ENCODE measurements at places on chromosomes 5 and 9.

- DNase-seq, result no peak
- H3K4me1 ChIP-seq, result peaks cover 5% of the 10 kb centered on the region
- no peaks in the 10 kb centered on the region for H3K27me3 ChIP-seq
- no peaks in the 10 kb centered on the region for H3K36me3 ChIP-seq
- no peak overlapping the region for H3K4me3 ChIP-seq
- no peak overlapping the region for H3K27ac ChIP-seq
Observed at GRCh38 chr5:112329419-112330090, 89.5 kb downstream of the EPB41L4A start.

DNA sequence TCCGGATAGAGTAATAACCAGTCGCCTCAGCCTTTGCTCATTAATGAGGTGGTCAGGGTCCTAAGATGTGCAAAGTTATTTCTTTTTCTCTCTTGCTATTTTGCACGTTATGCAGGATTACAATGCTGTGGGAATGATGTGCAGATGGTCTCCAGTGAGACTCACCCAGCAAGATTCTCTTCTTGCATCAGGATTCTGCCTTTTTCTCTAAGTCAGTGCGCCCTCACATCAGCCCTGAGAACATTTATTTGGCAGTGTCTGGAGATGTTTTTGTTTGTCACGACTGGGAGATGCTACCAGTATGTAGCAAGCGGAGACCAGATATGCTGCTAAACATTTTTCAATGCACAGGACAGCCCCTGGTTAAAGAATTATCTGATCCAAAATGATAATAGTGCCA lies 280.3 kb upstream of the WWC1 start:
- DNase-seq, result no peak
- H3K27me3 ChIP-seq, result no peaks in the 10 kb centered on the region
- no peak overlapping the region for H3K4me3 ChIP-seq
- H3K27ac ChIP-seq, result no peak overlapping the region

DNA sequence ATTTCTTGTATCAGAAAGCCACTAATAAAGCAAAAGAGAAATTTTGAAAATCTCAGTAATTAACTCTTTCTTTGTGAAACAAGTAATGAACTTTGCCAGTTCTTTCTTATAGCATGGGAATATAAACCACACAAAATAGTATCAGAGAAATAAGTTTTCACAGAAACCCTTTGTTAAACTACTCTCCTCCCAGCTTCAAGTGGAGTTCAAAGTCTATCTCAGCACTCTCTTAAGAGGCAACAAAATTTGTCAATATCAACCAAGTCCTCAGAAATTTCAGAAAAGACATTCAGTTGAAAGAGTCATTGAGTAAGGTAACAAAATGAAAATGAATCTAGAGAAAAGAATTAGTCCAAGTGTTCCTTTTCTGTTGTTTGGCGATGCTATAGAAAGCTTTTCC lies 89.3 kb downstream of the NTRK2 start:
- H3K27me3 ChIP-seq, result no peaks in the 10 kb centered on the region
- no peak overlapping the region for H3K27ac ChIP-seq
- H3K4me3 ChIP-seq, result no peak overlapping the region
- no peaks in the 10 kb centered on the region for H3K4me1 ChIP-seq
- no peak for DNase-seq

- no peak for DNase-seq
- H3K36me3 ChIP-seq, result no peaks in the 10 kb centered on the region
- no peaks in the 10 kb centered on the region for H3K27me3 ChIP-seq
Observed at GRCh38 chr5:150642567-150642927, 2.1 kb downstream of the SYNPO start.

- peak; percentile 75 for DNase-seq
- H3K36me3 ChIP-seq, result no peaks in the 10 kb centered on the region
- peak overlapping the region; percentile 48 for H3K4me3 ChIP-seq
- H3K27ac ChIP-seq, result no peak overlapping the region
Observed at GRCh38 chr5:140351609-140352334, 5.4 kb upstream of the HBEGF start.

All from CD4-positive, CD25-positive, alpha-beta regulatory T cell (primary cell).